ENCODE measurements at places on chromosomes 11 and 22. TPM values are rescaled to one million over a fixed set of nuclear protein-coding genes. Genes with fewer than 3 reads are reported as not detected.

Gene AIFM3
- total RNA-seq = 0.65 TPM

Gene SF1
- total RNA-seq = 111 TPM

DNA sequence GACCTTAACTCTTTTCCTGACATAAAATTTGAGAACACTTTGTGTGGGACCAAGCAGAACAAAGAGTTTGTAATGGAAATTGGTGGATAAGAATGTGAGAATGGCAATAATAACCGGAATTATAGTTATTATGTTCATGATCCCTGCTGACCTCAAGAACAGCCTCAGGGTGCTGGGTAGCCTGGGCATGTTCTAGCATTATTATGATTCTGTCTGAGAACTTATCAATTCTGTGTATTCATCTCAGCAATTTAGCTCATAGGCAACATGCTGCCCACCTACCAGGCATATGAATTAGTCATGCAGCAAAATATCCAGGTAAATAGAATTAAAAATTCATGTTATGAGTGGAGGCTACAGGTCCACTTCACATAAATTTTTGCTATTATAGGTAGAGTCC is 61.9 kb downstream of the CTSC start:
- no peak for DNase-seq

DNA sequence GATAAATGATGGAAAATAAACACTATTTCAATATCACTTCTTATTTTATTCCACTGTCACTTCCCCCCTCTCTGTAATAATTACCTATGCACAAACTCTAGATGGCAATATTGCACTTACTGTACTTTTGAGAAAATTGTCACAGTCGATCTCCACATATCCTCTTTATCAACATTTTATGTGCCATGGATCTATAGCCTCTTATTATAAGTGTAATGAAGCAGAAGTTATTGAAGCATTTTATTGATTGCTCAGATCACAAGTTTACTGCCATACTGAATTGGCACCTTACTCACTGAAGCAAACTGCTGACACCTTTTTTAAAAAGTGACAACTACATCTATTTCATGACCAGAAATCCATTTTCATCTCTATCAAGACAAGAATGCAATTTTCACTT is 133.4 kb downstream of the DCDC1 start:
- DNase-seq = no peak

DNA sequence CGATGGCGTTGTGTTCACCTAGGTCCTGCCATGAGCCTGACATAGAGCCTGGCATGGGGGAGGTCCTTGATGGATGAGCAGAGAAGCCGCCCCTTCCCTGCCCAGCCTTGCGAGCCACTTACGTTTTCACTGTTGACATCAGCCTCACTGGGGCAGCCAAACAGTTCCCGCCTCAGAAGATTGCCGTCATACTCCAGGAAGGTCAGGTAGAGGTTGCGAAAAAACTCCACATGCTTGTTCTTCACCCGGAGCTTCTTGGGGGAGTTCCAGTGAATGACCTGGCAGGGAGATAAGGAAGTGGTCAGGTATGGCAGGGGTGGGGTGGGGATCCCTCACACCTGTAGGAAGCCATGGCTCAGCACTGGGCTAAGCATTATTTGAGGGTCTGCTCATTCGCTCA is 279.3 kb upstream of the SYN3 start:
- no peak for DNase-seq

DNA sequence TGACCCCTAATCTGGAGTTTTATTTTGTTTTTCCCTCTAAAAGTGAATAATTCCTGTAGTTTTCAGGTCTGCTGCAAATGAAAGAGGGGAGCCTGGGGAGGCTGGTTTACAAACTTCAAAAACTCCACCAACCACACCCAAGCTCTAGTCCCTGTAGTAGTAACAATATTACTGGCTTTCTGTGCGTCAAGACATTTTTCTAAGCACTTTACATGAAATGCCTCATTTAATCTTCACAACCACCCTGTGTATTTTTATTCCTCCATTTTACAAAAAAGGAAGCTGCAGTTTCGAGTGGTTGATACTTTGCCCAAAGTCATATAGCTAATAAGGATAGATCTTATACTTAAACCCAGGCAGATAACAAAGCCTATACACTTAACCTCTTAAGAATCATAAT is 23.5 kb downstream of the CTNND1 start:
- DNase-seq = no peak

DNA sequence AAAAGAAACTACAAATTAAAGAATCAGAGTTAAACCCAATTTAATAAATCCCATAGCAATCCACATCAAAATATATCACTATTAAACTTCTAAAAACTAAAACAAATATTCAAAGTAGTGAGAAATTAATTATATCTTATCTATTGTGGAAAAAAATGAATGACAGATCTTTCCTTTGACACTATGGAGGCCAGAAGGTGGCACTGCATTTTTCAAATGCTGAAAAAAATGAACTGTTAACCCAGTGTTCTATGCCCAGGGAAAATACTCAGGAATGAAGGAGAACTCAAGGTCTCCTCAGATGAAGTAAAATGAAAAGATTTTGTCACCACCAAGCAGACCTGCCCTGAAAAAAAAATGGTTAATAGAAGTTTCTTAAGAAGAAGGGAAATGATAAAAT is 27.7 kb downstream of the TYR start:
- DNase-seq = no peak

DNA sequence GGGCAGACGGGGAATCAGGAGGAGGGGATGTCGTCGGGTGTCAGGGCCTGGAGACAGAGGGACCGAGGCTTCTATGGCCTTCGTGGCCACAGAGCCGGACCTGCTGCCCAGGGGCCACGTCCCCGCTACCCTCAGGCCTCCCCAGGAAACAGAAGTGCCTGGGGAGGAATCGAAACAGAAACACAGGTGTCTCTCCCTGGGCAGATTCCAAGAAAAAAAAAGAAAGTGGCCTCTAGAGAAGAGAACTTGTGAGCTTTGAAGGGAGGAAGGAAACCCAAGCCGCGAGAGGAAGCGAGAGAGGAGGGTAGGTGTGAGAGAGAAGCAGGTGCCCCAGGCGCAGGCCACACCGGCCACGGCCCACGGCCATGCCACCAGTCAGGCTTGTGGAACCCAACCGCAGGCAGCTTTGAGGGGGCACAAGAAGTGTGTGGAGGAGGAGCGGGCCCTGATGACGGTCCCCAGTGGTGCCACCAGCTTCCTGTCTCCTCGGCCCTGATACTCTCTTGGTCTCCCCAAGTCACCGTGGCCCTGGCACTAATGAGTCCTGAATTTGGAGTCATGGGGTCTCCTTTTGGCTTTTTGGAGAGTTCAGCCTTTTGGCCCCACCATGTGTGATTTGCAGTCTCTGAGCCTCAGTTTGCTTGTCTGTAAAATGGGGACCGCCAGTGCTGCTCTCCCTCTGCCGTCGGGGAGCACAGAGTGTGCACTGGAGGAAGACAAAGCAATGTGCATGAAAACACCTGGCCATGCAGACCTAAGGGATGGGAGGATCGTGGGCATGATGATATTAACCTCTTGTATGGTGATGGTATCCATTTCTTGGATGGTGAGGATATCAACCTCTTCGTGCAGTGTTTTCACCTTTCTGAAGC is 25.2 kb downstream of the LIF start:
- DNase-seq = no peak

DNA sequence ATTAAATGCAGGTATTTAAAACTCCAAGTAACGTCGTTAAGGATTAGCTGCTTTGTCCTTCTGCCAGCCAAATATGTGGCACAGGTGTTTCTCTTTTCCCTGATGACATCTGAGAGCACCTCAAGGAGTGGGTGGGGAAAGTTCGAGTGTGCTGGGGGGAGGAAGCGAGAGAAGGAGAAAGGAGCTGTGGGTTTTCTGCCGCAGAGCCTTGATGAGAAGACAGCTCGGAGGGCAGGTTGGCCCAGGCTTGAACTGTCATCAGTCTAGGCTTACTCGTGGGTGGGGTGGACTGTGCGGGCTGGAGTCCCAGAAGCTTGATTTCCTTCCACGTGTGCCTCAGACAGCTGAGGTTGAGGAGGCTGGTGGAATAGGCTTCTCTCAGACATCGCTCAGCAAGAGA is 15.2 kb upstream of the SORL1-AS1 start:
- DNase-seq = no peak

- DNase-seq = no peak
These were observed 5.5 kb downstream of the PLET1 start for GRCh38 chr11:112255067-112255720.

Gene CYP2D6
- total RNA-seq = 0.14 TPM

DNA sequence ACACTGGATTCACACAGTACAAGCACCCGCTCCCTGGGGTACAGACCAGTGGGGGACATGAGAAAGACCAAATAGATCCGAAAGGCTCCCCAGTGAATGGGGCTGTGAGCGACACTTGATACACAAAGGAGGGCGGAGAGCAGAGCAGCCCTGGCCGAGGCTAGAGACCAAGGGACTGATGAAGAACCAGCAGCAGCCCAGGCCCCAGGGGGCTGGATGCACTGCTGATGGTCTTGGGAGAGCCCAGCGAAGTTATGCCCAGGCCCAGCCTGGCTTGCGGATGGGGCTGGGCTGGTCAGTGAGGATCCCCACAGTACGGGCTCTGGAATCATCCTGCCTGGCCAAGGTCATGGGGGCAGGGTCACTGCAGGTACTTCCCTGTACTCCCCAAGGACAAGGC is 23.2 kb downstream of the ARHGAP1 start:
- no peak for DNase-seq

DNA sequence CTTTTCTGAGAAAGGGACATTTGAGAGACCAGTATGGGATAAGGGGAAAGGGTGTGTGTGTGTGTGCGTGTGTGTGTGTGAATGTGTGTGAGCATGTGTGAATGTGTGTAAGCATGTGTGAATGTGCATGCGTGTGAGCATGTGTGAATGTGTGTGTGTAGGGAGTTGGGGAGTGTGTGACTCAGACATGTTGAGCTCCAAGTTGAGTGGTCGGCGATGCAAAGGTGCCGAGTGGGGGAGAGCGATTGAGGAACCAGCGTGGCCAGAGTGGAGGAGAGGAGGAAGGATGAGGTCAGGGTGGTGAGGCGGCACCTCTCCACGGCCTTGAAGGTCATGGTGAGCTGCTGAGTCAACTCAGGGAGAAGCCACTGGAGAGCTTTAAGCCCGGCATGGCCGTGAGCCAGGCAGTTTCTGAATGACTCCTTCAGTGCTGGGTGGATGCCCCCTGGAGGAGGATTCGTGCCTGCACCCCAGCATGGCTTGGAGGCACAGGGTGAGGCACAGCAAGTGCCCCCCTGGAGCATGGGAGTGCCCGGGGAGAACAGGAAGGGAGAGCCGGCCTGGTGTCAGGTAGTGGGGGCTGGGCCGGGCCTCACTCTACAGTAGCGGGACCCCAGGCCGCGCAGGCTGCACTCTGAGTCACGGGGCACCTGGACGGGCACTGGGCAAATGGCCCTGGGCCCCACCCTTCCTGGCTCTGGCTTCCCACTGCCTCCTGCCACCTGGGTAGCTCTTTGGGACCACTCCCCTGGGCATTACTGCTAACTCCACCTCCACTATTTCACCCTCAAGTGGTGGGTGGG is 8.2 kb upstream of the CCDC88B start:
- DNase-seq = peak; percentile 64

DNA sequence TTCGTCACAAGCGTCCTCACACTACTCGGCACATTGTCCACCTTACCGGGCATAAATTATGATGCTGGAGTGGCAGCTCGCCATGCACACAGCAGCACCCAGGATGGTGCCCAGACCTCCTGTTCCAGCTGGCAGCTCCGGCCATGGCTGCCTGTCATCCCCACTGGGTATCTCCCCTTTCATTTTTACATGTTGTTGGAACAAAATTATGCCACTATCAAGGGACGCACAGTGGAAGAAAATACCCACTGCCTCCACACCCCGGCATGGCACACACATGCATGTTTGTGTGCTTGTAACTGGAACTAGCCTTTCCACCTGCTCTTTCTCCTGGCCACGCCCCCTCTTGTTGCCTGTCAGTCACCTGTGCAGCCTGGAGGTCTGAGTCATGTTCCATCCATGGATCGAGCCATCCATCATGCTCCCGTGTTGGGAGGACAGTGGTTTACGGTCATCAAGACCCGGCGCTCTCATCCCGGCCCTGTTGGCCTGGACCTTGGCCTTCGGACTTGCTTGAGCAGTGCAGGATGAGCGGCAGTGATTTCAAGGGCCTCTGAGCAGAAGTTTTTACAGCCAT is 1069.6 kb downstream of the BRD1 start:
- no peak for DNase-seq

DNA sequence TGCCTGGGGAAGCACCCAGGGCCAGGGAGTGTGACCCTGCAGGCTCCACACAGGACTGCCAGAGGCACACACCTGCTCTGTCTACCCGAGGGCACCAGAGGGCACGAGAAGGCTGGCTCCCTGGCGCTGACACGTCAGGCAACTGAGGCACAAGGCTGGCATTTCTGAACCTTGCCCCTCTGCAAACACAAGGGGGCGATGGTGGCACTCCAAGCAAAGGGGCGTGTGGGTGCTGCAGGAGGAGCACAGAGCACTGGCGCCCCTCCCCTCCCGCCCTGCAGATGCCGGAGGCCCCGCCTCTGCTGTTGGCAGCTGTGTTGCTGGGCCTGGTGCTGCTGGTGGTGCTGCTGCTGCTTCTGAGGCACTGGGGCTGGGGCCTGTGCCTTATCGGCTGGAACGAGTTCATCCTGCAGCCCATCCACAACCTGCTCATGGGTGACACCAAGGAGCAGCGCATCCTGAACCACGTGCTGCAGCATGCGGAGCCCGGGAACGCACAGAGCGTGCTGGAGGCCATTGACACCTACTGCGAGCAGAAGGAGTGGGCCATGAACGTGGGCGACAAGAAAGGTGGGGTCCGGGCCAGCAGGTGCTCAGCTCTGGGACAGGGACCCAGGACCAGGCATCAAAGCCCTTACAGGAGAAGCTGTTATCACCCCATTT is 20.8 kb upstream of the TXNRD2 start:
- DNase-seq = no peak

Gene MICAL2
- 148 TPM for total RNA-seq

Data from epithelial cell of proximal tubule (primary cell).